ENCODE measurements at places on chromosomes 2 and 18.

DNA sequence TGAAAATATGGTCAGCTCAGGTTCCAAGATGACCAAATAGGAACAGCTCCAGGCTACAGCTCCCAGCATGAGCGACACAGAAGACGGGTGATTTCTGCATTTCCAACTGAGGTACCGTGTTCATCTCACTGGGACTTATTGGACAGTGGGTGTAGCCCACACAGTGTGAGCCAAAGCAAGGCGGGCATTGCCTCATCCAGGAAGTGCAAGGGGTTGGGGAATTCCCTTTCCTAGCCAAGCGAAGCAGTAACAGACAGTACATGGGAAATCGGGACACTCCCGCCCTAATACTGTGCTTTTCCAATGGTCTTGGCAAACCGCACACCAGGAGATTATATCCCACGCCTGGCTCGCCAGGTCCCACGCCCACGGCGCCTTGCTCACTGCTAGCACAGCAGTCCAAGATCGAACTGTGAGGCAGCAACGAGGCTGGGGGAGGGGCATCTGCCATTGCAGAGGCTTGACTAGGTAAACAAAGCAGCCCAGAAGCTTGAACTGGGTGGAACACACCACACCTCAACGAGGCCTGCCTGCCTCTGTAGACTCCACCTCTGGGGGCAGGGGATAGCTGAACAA lies 57.5 kb downstream of the WDPCP start:
- DNase-seq: no peak

DNA sequence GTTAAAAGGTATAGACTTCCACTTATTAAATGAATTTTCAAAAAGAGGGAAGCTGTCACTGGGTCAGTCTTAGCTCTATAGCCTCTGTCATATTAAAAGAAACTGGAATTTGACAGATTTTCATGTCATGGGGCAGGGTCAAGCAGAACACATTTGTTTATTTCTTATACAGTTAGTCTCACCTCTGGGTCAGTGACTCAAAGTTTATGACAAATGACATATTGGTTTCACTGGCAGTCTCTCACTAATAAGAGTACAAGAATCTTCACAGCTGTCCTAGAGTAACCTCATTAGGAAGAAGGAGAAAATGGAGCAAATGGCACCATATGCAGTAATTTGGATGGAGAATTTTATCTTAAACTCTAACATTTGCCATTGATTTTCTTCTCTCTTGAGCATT lies 63.2 kb downstream of the MBD2 start:
- peak; percentile 62 for DNase-seq

GRCh38 chr2:240790370-240791220 lies 29.4 kb downstream of the KIF1A start:
- DNase-seq: no peak

- no peak for DNase-seq
Measured at GRCh38 chr18:48790869-48791635, 159.7 kb downstream of the SMAD7 start.

Measured in EH (cell line).